Esophagus muscularis mucosa (tissue), 4 donors: ENCODE measurements at places on chromosomes 1 and 21.
A peak's percentile ranks its signal among the peaks of the same experiment; 100 is the strongest.

GRCh38 chr1:54221113-54221834, 21.3 kb downstream of the MRPL37 start:
- DNase-seq = no peak

GRCh38 chr1:179857009-179857408, 20.6 kb downstream of the TOR1AIP2 start:
- DNase-seq = no peak

- no peak for DNase-seq
Observed at GRCh38 chr21:31880816-31881215, 8.0 kb downstream of the HUNK start.

GRCh38 chr1:246008363-246008831, 498.7 kb downstream of the SMYD3 start:
- DNase-seq = no peak

GRCh38 chr1:116988908-116989307, 12.7 kb upstream of the CD101 start:
- no peak for DNase-seq

DNA sequence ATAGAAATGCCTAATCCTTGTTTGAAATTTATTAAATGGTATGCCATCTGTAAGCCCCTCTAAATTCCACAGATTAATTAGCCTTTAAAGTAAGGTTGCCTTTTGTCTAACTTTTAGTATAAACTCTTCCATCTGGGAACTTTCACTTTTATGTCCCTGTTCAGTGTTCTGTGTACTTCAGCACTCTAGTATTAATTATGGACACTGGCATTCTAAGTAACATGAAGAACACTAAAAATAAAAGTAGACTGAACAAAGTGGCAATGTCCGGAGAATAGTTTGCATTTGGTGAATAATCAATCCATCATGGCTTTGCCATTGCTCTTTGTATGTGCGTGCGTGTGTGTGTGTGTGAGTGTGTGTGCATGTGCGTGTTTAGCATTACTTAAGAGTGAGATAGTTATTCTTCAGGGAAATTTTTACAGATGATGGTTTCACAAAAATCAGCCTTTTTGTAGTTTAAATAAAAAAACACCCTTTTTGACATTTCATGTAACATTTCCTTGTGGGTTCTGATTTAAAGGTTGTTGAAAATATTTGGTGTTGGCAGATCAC, 51.1 kb downstream of the ATF6 start:
- no peak for DNase-seq

- no peak for DNase-seq
Observed at GRCh38 chr1:204688007-204688406, 2.5 kb upstream of the LRRN2 start.

- DNase-seq = no peak
Observed at GRCh38 chr1:188668083-188668482, 1809.6 kb downstream of the BRINP3 start.

DNA sequence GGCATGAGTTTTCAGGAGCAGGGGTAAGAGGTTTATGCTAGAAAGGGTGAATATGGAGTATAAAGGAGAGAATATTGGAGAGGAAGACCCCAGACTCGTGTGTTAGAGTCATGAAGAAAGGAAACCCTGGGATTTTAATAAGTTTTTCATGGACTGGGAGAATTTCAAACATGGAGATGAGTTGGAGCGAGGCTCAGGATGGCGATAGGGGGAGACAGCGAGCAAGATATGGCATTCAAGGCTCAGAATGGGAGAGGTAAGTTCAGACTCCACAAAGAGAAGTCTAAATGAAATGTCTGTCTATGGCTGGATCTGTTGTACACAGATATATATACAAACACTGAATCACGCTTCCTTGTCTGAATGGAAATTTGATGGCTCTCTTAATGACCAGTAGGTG, 92.5 kb downstream of the LRRC40 start:
- DNase-seq = no peak

DNA sequence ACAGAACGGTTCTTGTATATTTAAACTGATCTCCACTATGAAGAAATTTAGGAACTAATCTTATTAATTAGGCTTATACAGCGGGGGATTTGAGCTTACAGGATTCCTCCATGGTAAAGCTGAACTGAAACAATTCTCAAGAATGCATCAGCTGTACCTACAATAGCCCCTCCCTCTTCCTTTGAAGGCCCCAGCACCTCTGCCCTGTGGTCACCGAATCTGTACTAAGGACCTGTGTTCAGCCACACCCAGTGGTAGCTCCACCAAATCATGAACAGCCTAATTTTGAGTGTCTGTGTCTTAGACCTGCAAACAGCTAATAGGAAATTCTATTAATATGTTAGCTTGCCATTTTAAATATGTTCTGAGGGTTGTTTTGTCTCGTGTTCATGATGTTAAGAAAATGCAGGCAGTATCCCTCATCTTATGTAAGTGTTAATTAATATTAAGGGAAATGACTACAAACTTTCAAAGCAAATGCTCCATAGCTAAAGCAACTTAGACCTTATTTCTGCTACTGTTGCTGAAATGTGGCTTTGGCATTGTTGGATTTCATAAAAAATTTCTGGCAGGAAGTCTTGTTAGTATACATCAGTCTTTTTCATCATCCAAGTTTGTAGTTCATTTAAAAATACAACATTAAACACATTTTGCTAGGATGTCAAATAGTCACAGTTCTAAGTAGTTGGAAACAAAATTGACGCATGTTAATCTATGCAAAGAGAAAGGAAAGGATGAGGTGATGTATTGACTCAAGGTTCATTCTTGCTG, 147.2 kb downstream of the NR5A2 start:
- DNase-seq = no peak

GRCh38 chr1:64403331-64403730, 66.6 kb upstream of the CACHD1 start:
- DNase-seq = no peak

DNA sequence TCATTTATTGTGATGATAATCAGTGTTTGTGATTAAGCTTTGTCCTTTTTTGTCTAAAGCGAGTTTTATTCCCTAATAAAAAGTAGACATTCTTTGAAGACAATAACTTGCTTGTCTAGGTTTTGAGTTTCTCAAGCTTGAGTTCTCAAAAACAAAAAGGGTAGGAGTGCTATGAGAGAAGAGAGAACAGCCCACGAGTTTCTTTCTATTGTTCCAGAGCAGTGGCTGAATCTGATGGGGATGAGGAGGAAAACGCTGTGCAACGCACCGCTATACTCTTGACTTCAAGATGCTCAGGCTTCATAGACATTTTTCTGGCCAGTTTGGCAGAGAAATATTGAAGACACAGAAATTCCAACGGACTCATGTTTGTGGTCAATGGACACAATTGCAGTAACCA, 669.8 kb upstream of the B3GALT2 start:
- DNase-seq = no peak

- DNase-seq = no peak
Observed at GRCh38 chr1:168498956-168499687, 44.7 kb downstream of the XCL2 start.

GRCh38 chr1:192491804-192492554, 83.6 kb upstream of the RGS1 start:
- DNase-seq = no peak

GRCh38 chr1:4085546-4085945, 185.5 kb upstream of the C1orf174 start:
- no peak for DNase-seq

DNA sequence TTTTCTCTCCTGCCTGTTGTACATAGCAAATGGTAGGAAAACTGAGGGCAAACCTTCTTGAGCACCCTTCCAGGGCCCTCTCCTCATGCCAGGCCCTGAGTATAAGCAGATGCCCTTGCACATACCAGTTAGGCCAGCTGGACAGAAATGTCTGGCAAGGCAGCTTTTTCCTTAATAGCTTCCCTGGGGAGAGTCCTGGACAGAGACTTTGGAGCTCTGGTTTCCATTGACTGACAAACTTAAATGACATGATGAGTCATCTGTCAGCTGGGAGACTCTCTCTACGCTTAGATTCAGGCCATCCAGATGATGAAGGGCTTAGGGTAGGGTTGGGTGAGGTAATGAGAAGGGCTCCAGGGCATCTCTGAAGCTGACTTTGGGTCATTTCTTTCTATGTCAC, 317.5 kb downstream of the ASTN1 start:
- no peak for DNase-seq

DNA sequence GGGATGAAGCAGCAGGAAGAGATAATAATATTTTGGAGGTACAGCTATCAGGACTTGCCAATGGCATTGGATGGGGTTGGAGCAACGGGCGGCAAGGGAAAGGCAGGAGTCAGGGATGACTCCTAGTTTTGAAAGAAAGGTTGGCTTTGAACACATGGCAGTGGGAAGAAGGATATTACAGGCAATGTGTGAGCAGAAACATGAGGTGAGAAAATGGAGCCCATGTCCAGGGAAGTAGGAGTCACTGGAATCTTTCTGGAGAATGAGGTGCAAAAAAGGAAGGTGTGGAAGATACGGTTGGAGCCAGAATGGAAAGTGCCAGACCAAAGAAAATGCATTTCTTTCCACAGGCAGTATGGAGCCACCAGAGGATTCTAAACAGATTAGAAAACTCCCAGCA, 288.5 kb upstream of the KAZN start:
- DNase-seq = peak; percentile 31

GRCh38 chr1:7640920-7641585, 130.0 kb upstream of the VAMP3 start:
- DNase-seq = no peak

DNA sequence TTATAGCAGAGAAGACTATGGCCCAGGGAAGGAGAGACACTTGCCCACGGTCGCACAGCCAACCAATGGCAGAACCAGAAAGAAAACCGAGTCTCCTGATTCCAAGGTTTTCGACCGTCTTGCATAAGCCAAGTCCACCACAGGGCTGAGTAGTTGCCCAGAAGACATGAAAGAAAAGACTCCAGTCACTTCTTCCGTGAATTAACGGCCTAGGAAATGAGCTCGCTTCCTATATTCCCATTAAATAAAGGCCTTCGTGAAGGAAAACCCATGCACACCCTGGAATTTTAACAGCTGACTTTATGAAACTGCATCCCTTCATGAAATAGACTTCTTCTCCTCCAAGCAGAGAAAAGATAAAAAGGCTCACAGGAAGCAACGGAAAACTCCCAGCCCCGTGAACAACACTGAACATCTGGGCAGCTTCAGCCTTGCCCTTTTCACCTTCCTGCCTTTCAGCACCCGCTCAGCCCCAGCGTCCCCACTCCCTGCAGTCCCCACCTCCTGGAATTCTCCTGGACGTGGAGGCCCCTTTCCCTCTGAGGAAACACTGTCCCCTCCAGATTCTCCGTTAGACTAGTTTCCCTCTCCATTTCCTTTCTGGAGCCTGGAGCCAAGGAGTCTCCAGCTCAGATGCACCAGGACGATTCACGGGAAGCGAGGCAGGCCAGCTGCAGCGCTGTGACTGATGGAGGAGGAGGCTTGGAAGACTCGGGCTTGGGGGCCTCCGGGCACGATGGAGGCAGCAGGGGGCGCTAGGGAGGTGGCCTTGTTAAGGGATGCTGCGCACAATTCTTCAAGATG, 2.7 kb upstream of the MYOC start:
- peak; percentile 93 for DNase-seq

DNA sequence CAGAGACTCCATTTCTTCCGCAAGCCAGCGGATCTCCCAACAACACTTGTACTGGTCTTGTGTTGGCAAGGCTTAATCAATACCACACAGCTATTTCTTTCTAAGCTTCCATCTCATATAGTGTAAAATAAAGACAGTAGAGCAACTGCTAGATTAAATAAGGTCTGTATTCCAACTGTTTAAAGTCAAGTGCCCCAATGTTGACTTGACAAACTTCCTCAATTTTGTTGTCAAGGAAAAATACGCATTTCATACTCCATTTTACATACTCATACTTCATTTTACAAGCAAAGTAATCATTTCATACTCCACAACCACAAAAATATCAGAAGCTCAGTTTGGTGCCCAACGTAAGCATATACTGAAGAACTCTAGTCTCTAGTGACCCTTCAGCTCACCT, 143.0 kb downstream of the RERE start:
- no peak for DNase-seq

DNA sequence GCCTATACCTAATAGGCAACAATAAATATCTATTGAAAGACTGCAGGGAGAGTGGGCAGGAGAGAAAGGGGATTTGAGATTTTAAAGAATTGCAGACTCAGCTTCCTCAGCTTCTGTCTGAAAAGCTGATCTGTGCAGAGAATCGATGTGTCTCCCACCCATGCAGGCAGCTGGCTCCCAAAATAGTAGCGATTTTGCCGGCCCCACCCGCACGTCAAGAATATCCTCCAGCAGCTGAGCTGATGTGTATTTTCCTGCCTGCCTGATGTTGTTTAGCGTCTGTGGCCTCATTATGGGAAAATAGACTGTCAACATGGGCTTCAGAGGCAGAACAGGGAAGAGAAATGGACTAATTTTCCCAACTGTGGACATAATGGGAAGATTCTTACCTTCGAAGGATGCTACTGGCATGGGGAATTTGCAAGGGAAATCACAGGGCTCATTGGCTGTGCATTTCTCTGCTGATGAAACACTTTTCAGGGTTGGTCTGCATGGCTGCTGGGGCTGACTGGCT, 699.8 kb downstream of the PTPRU start:
- no peak for DNase-seq

- no peak for DNase-seq
Observed at GRCh38 chr1:19209439-19209989, 552 bp downstream of the UBR4 start.

DNA sequence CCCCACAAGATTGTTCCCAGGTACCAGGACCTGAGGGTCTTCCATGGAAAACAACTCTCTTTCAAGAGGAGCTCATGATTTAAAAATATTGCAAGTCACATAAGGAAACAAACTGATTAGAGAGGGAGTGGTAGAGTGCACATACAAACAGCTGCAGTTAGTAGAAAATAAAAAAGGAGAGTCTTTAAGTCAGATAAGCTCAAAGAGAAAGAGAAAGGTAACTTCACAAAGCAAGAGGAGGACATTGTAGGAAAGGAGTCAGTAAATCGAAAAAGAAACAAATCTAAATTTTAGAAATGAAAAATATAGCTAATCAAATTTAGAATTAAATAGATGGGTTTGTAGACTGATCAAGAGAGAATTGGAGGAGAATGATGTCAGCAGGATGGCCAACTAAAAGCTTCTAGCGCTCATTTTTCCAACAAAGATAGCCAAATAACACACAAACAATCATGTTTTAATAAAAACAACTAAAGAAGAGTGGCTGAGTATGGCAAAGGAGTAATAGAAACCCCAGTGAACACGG, 86.1 kb upstream of the CD53 start:
- no peak for DNase-seq

DNA sequence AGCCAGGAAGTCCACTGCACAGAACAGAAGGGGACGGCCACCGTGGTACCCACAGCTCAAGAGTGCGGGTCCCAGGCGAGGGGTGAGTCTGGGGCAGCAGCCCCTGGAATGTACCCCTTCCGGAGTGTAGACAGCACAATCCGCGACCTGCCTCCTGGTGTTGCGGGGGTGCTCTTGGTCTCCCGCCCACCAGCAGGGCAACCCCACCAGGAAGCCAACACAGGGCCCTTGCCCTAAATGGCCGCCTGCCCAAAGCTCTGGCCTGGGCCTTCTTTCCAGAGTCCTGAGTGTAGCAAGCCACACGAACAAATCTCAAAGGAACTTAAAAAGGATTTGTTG, 1.1 kb upstream of the SLC19A1 start:
- DNase-seq = no peak

- DNase-seq = no peak
Observed at GRCh38 chr1:65083263-65083896, 64.6 kb upstream of the AK4 start.
